ENCODE measurements at places on chromosomes 16 and 17.

DNA sequence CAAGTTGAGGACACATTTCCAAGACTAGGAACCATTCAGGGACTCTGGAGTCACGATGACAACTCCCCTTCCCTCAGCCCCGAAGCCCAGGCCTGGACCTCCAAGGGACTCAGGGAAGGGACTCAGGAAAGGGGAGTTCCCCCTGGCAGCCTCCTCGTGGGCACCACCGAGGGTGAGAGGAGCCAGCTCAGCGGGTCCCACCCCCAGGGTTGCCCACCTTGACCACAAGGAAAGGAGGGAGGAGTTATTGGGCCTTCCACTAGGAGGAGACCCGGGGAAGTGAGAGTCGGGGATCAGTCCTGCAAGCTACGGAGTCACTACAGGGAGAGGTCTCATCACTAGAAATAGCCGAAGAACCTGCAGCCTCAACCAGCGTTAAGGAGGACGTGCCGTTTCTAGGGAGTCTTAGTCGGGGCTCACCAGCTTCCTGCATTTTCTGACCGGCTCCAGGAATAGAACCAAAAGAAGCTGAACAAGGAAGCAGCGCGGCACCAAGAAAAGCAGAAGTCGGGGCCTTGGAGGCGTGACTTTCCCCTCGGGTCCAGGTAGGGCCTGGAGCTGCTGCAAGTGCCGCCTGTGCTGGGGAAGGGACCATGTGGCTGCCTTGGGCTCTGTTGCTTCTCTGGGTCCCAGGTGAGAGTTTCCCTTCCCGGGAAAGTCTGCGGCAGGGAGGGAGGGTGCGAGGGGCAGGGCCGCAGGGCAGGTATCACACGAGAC, at the start of gene CD300A:
TSS of gene CD300A (plus strand) at position 524 of the 717 bp plus-strand sequence. CDS start at position 594, 70 bp downstream.
- no peak for DNase-seq

- DNase-seq: no peak
Observed at GRCh38 chr17:77119668-77120301, 21.0 kb upstream of the SEC14L1 start.

GRCh38 chr16:75506574-75506973, 11.3 kb upstream of the CHST6 start:
- DNase-seq: no peak

GRCh38 chr17:18141210-18141803, 32.8 kb downstream of the MYO15A start:
- DNase-seq: peak; percentile 67

GRCh38 chr17:28953444-28954118, 2.3 kb upstream of the PHF12 start:
- peak; percentile 48 for DNase-seq

DNA sequence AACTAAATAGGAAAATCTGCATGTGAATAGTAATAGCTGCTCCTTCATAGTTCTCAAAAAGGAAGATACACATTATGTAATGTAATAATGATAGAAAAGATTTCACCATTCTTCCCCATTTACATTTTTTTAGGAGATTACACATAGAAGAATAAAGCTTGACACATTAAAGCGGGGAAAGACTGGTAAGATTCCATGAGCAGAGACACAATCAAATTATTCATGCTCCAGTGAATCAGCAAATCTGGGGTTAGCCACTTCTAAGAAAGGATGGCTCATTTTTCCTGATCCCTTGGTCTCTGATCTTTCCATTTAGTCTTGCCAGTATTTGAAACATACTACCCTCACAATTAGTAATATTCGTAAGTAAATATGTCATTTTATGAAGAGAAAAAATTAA, 81.9 kb downstream of the CA4 start:
- DNase-seq: no peak

GRCh38 chr17:46009681-46010596, 10.9 kb downstream of the STH start:
- DNase-seq: no peak

DNA sequence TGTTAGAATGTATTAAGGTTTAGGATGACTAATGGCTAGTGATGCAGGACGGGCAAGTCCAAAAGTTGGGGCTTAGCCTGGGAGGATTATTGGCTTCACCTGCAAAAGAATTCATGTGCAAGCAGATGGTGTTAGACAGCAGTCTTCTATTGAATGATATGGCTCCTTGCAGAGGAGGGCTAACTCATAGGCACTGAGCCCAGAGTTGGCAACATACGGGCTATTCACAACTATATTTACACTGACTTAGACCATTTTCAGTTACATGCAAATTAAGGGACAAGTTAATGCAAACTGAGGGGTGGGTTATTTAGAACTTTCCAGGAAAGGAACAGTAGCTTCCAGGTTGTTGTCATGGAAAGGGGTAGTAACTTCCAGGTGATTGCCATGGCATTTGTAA, 1017.1 kb upstream of the EEF2KMT start:
- no peak for DNase-seq

GRCh38 chr16:70725912-70726828, 40.3 kb upstream of the MTSS2 start:
- no peak for DNase-seq

GRCh38 chr17:74962622-74963394, 9.8 kb downstream of the HID1 start:
- no peak for DNase-seq

DNA sequence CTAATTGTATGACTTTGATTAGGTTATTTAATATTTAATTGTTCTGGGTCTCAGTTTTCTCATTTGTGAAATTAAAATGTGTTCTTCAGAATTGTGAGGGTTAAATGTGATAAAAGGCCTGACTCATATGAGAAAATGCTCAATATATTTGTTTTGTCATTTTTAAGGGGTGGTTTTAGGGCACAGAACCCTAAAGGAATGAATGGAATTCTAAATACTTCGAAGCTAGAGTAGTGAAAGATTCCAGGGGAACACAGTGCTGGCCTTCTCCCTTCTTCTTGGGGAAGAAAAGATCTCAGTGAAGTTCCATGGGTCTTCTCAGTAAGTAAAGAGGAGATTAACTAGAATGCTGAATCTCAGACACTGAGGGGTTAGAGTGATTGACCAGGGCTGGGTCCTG, 3.9 kb upstream of the SMPD3 start:
- DNase-seq: no peak

DNA sequence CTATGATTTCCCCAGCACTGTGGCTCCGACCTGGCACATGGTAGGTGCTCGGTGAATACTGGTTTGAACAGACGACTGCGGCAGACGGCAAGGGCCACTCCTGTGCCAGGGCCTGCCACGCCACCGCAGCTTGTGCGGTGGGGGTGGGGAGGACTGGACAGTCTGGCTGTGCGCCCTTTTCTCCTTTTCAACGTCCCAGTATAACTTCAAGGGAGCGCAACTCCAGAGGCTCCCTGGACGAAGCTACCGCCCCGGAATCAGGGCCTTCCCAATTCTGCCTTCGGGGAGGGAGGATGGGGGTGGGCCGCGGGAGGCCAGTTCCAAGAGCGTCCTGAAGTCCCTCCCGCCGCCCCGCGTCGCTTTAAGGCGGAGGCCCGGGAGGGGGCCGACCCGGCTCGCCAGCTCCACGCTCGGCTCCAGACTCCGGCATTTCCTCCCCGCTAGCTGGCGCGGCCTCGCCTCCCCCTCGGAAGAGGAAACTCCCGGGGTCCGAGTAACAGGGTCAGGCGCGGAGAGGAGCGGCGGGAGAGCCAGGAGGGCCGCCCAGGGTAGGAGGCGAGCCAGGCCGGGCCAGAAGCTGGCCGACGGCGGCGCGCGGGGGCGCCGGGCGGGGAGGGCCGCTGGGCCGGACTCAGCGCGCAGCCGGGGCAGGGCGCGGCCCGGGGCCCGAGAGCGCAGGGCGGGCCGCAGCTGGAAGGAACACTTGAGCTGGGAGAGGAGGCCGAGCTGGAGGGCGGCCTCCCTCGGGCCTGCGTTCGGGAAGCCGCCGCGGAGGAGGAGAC, at the start of gene ITPRIPL2:
TSS of gene ITPRIPL2 (plus strand) at position 388 of the 782 bp plus-strand sequence. CDS start 498 bp downstream, outside the sequence.
- no peak for DNase-seq

DNA sequence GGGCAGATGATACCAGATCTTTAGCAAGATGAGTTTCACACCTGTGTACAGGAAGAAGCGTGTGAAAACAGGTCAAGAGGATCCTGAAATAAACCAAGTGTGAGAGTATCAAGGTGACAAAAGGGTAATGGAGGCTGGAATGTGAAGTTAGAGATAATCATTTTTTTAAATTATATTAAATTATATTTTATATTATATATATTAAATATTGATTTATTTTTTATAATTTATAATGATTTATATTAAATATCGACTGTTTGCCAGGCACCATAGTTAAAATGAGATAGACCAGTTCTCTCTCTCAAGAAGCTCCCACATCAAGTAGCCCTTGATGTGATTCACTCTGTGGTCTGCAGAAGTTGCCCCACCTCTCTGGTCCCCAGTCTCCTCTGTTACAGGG, 360.2 kb upstream of the HSBP1 start:
- no peak for DNase-seq

GRCh38 chr17:34024386-34024785, 230.7 kb upstream of the CCL2 start:
- DNase-seq: no peak

DNA sequence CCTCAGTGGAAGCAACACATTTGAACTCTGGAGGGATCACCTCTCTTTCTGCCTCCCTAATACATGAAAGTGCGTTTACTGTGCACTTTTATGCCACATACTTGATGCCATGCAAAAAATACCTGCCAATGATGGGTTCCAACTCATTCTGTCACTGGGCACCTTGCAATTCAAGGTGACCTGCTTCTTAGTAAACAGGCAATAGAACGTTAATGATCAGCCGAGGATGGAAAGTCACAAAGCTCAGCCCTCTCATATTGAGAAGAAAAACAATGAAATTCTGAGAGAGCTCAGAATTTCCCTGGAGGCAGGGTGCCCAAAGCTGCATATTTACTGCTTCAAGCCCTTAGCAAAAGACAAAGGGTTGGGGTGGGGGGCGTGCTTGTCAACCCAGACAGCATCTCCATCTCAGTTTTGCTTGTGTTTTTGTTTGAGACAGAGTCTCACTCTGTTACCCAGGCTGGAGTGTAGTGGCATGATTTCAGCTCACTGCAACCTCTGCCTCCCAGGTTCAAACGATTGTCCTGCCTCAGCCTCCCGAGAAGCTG, 23.2 kb downstream of the LITAF start:
- no peak for DNase-seq

DNA sequence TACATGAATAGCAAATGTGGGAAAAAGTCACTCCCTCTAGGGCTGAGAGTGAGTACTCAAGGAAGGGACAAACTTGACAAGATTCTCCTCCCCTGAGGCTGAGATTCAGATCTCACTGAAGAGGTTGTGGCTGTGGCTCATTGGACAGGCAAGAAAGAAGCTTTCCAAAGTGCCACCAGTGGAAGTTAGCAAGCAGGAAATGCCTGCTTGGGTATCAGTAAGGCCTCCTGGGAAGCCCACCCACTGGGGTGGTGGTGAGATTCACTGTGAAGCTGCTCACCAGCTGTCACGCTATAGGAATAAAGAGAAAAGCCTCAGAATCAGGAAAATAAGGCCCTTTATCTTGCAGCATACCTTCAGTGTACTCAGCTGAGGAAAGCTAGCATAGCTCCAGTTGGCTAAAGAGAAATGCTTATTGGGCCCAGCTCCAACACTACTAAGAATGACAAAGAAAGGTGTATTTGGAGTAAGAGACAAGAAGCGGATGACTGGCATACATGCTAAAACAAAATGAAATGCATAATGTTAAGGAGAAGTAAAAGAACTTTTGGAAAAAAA, 274.4 kb upstream of the TOM1L1 start:
- no peak for DNase-seq

GRCh38 chr17:71528210-71528609, 592.6 kb upstream of the SOX9 start:
- DNase-seq: no peak

DNA sequence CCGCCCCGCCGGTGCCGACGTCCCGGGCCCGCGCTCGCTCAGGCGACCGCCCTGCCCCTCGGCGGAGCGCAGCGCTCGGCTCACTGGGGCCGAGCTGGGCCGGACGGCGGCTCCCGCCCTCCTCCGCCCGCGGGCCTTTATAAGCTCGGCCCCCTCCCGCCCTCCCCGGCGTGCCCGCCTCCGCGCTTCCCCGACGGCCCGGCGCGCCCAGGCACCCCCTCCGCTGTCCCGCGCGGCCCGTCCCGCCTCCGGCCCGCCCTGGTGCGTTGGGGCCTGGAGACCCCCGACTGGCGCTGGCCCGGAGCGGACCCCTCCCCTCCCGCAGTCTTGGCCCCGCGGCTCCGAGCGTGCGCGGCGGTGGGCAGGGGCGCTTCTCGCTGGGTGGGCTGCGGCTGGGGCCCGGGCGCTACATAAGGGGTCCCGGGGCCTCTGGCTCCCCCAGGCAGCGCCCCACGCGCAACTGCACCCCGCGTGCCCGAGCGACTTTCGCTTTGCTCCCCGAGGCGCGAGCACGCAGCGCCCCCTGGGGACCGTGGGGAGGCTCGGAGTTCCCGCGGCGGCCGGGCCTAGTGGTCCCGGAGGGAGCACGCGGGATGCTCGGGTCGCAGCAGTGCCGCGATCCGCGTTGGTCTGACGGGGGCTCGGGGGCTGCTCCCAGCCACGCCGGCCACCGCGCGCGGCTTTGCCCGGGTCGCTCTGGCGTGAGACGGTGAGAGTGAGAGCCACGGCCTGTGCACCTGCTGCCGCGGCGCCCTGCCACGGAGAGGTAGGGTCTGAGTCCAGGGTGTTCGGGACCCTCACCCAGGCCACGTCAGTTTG, at the start of gene PIEZO1:
TSS of gene PIEZO1 (minus strand) at position 115 of the 819 bp plus-strand sequence. CDS start 256 bp downstream, outside the sequence.
- DNase-seq: peak; percentile 80

DNA sequence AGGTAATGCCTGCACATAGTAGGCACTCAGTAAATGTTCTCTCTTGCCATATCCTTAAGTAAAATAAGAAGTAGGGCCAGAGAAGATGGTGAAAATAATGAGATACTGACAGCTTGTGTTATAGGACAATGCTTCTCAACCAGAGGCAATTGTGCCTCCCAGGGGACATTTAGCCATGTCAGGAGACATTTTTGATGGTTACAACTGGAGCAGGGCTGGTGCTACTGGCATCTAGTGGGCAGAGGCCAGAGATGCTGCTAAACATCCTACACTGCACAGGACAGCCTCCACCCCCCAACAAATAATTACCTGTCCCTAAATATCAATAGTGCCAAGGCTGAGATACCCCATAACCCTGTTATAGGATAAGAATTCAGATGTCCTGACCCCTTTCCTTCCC, 1.7 kb downstream of the RAD51D start:
- no peak for DNase-seq

GRCh38 chr17:44361292-44362260, 2.1 kb downstream of the FAM171A2 start:
- no peak for DNase-seq

DNA sequence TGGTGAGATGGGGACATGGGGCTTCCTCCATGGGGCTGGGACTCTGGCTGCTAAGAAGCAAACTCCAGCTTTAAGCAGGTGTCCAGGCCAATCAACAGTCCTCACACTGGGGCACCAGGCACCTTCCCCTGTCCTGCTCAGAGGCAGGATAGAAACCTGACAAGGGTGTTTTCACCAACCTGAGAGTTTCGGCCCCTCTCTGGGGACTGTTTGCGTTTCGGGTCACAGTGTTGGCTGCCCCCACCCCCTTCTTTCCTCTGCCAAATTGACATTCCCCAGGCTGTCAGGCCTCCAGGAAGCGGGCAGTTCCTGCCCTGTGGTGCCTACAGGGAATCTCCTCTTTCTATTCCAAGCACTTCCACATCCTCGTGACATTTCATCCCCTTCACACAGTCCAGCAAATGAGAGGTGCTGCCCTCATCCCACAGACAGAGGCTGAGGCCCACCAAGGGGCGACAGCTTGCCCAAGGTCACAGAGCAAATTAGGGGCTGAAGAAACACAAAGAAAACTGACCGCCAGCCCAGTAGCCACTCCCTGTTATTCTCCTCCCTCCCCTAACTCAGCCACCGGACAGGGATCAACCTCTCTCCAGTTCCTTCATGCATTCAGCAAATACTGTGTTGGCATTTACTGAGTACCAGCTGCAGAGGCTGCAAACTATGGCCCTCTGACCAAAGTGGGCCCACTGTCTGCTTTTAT, 38.0 kb downstream of the MMP15 start:
- no peak for DNase-seq
